ENCODE measurements at places on chromosomes 7 and 10.

- DNase-seq, result no peak
Observed at GRCh38 chr7:41573862-41574261, 129.0 kb downstream of the INHBA start.

DNA sequence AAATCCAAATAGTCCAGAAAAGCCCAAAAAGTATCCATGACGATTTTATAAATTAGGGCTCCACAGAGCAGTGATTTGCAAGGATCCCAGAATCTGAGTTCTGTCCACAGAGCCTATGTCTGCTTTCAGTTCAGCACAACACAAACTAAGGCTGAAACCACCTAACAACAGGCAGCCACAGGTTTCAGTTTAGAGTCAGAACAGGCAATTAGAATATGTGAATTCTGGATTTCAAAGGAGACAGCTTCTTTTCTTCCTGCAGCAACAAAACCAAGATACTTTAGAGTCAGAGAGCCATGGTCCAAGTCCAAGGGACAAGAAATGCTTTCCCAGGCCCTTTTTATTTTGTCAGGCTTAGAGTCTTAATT lies 23.6 kb downstream of the IFIT3 start:
- DNase-seq, result no peak

DNA sequence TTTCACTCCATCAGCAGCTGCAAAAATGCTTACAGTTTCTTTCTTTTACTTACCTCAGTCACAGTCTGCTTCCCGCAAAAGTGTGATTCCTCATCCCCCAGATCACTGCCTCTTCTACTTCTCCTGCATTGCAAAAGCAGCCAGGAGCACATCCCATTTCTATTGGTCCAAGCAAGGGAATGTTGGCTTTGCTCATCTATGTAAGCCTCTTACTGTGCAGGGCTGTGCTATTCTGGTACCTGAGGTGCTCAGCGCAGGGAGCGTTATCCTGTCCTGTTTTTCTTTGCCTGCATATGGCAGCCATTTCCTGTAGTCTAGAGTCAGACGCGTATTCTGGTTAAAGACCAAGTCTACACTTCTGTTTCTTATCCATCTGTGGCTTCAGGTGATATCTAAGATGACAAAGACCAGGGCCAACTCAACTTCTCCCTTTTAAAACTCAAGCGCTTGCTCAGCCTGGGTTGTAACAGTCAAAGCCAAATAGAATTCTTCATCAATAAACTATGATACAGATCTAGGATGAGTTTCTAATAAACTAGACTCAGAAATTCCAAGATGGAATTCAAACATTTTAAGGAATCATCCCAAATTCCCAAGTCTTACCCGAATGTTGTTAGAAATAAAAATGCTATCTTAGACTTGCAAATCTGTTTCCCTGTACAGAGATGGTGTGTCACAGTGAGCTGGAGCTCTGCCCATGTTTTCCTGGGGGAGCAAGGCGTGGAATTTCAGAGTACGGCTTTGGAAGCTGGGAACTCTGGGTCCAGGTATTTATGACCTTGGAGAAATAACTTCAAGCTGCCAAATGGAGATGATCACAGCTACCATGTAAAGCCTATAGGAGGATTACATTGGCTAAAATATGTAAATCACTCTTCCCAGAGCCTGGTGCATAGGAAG lies 6.1 kb upstream of the RBM17 start:
- no peak for DNase-seq

- DNase-seq, result no peak
Observed at GRCh38 chr10:517241-517830, 172.1 kb downstream of the DIP2C start.

DNA sequence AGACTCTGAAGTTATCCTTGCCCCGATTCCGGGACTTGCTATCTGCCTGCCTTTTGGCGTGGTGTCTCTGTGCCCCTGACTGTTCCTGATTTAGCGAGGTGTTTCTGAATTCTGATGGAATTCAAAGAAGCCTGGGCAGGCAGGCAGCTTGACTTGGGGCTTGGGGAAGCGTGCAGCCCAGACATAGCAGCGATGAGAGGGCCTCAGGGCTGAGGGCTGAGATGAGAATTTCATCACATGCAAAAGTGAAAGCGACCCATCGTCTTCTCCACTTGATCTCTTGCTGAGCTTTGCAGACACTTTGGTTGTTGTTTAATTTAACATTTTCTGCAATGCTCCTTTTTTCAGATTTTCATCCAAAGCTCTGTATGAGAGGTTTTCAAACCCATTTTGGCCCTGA lies 57.8 kb downstream of the TCF7L2 start:
- DNase-seq, result no peak

DNA sequence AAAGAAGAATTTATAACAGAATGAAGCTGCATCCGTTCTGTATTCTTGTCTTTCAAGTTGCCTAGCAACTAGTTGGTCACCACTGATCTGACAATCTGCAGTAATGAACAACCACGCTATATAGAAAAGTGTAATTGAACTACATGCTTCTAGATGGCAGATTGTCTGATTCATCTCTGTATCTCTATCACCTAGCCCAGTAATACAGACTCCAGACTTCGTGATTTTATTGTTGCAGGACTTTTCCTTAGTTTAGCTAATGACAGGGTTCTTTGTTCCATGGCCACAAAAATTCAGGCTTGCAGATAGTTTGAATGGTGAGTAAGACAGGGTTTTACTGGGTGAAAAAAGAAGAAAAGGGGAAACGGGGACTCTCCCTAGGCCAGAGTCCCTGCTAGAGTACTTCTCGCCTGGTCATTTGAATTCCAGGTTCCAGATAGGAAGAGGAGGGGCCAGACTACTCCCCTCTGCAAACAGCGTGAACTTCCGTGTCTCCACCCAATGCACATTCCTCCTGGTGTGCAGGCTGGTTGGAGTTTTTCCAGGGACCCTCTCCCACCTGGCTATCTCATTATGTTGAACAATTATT lies 45.9 kb downstream of the COL1A2 start:
- DNase-seq, result no peak

- peak; percentile 81 for DNase-seq
Observed at GRCh38 chr7:87876040-87876868, at the start of the genes DBF4 and SLC25A40. TSS of gene DBF4 (plus strand) at chr7:87876493. CDS start at chr7:87876733, 240 bp downstream. TSS of gene SLC25A40 (minus strand) at chr7:87876360. CDS start at chr7:87858727, 17,633 bp downstream.

- no peak for DNase-seq
Observed at GRCh38 chr7:102155821-102156441, 130.7 kb upstream of the SH2B2 start.

DNA sequence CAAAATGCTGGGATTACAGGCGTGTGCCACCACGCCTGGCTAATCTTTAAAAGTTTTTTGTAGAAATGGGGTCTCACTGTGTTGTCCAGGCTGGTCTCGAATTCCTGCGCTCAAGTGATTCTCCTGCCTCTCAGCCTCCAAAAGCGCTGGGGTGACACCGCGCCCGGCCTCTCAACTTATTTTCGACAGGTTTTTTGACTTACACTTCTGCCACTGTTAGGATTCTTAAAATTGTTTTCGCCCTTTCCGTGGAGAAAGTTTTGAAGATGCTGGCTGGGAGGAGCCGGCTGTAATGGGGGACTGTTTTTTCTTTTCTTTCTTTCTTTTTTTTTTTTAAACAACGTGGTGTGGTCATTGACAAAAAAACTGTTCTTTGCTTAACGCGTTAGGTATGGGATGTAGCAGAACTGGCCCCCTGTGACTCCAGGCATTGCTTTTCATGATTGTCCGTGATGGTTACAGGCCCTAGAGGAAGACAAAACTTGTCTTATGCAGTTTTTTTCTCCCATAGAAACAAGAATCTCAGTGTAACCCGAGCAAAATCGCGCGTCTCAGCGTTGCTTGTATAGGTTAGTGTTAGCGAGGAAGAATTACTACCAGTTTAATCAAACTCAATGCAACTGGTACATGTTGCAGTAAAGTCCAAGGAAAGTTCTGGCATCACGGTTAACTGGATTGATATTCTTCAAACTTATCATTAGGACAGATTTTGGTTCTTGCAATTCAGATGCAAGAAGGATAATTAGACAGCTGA lies 72.2 kb downstream of the DAGLB start:
- DNase-seq, result no peak

DNA sequence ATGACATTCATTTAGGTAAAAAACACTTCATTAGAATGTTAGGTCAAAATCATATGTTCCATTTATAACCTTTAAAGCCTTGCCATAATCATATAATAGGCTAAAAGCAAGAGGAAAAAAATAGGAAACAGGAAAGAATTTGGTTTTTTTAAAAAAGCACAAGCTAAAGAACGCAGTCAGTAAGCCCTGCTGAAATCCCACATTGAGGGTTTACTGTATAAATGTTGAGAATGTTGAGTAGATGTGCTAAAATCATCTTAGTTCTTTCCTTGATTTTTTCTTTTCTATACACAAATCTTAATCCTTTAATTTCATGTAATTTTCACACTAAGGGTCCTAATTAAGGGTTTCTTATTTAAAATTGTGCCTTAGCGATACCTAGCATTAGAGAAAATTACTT lies 133.0 kb downstream of the TSPAN12 start:
- no peak for DNase-seq

DNA sequence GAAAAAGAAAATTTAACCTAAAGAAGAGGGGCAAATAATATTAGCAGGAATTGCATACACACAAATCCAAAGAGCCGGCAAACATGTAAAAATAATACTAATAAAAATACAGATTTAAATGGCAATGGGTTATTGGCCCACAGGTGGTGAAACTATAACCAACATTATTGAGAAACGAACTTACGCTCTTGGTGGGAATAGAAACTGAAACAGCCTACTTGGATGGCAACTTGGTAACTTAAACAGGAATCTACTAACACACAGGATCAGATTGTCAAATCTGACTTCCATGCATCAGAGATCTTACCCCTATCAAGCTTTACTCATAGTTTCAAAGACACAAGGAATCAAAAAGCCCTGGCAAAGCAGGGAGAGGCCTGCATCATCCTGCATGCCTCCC lies 66.5 kb downstream of the ANLN start:
- DNase-seq, result no peak

DNA sequence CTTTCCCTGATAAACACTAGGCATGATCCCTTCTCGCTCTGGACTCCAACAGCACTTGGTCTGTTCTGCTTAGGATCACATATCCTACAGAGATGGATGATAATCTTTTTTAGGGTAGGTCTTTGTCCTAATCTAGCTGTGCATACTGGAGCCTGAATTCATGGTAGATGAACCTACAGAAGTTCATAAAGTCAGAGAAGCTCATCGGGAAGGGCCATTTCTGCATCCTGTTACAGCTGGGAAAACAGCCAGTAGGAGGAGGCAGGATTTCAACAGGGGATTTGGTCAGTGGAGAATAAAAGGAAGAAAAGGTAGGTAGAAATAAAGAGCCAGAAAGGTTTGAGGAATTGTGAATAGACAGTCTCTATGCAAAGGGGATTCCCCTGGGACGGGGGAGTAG lies 101.4 kb downstream of the ANK3 start:
- no peak for DNase-seq

DNA sequence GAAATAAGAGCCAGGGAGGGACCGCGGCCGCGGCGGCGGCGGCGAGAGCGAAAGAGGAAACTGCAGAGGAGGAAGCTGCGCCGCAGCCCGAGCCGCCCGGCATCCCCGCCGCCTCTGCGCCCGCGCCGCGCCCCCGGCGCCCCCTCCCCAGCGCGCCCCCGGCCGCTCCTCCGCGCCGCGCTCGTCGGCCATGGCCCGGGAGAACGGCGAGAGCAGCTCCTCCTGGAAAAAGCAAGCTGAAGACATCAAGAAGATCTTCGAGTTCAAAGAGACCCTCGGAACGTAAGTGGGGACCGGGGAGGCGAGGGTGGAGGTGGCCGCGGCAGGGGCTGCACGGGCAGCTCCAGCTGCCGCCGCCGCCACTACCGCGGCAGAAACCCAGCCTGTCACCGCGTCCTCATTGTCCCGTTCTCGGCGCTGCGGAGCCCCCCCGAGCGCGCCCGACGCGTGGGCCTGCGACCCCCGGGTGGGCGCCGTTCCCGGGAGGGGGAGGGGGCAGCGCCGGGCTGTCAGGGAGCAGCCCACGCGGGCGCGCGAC lies 351 bp downstream of the CAMK1D start:
- no peak for DNase-seq

- DNase-seq, result no peak
Observed at GRCh38 chr10:70908406-70909296, 20.3 kb upstream of the PCBD1 start.

DNA sequence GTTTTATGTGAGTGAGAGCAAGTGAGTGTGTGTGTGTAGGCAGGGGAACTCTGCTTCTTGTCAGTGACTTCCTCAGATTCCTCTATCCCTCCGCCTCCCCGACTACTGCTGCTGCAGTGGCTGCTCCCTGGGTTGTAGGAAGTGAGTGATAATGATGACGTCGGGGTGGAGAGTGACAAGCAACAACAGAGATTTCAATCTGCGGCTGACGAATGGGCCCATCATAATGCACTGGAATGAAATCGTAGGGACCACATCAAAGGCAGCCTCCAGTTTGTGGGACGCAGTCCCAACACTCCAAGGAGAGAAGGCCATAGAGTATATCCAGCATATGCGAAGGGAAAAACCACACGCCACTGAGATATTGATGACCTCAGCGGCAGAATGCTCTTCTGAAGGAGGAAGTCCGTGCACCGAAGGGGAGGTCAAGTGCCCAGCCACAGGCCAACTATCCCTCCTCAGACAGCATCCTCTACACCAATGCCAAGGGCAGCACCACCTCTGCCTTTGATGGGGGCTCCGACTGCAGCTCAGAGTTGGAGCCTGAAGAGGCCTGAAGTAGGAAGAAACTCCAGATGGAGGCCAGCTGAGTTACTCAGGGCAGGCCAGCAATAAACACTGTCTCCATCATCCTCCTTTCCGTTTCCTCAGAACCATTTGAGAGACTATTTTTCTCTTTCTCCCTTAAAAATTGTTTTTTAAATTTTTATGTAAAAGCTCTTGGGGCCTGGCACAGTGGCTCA lies 11.3 kb upstream of the STMP1 start:
- DNase-seq, result peak; percentile 70

DNA sequence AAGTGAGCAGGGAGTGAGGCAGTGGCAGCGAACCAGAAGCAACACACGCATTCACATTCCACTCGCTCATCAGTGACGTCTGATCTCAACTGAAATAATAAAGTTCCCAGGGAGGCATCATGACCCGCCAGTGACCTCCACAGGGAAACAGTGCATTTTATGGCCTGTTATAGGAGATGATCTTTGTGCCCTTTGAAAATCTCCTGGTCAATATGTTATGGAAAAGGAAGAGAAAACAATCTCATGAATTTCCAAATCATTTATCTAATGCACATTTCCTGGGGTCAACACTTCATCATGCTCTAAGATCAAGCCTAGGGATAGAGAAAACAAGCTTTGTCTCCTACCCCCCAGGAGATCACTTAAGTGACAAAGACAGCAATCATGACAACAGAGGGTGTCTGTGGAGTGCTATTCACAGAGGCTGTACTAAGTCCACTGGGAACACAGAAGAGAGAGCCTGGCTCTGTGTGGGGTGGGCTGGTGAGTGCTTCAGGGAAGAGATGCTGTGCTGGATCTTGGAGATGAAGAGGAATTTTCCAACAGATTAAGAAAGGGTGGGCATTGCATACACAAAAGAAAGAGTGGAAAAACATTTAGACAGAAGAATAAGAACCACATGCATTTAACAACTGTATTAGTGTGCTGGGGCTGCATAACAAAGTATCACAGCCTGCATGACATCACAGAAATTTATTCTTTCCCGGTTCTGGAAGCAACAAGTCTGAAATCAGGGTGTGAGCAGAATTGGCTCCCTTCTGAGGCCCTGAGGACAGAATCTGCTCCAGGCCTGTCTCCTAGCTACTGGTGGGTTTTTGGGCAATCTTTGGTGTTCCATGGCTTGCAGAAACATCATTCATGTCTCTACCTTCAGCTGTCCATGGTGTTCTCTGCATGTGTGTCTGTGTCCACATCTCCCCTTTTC lies 613.9 kb upstream of the IGFBP3 start:
- peak; percentile 48 for DNase-seq

Data from fibroblast of skin of left biceps (primary cell).